Karpas-422 (cell line): ENCODE measurements at places on chromosomes 4 and X. TPM values are rescaled to one million over a fixed set of nuclear protein-coding genes. Genes with fewer than 3 reads are reported as not detected.

USP17L24 gene
- total RNA-seq = not detected in 2 replicates

PASD1 gene
- total RNA-seq = not detected in 2 replicates

RAB33A gene
- 10.3 and 25.8 TPM in 2 replicates for total RNA-seq

ARMCX4 gene
- 0.94 and 5.9 TPM in 2 replicates for total RNA-seq
